A549 (cell line): ENCODE measurements at places on chromosomes 7 and 10.

GRCh38 chr7:20340839-20341238 lies 10.1 kb downstream of the ITGB8 start:
- no peak for DNase-seq

GRCh38 chr10:36380538-36380937 lies 738.4 kb upstream of the FZD8 start:
- DNase-seq: no peak

GRCh38 chr7:90262438-90262837 lies 17.5 kb downstream of the CFAP69 start:
- peak; percentile 42 for DNase-seq

GRCh38 chr7:2812114-2812487 lies 32.0 kb downstream of the GNA12 start:
- no peak for DNase-seq

DNA sequence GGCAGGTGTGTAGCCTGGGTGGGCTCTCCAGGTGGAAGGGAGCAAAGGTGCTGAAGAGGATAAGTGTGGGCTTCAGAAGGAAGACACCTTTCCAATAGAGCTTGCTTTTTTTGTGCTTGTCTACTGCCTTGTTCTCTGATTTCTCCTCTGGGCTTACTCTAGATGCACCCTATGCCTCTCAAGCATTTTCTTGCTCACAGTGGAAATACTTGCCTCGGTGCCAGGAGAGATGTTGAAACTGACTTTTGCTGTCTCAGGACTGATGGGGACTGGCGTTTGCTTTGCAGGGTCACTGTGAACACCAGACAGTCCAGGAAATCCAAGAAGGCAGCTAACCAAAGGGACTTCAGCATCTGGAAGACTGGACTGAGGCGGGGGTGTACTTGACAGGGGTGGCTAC lies 187.9 kb downstream of the SNX10 start:
- no peak for DNase-seq

- no peak for DNase-seq
Measured at GRCh38 chr10:34687434-34688210, 127.5 kb downstream of the PARD3 start.

DNA sequence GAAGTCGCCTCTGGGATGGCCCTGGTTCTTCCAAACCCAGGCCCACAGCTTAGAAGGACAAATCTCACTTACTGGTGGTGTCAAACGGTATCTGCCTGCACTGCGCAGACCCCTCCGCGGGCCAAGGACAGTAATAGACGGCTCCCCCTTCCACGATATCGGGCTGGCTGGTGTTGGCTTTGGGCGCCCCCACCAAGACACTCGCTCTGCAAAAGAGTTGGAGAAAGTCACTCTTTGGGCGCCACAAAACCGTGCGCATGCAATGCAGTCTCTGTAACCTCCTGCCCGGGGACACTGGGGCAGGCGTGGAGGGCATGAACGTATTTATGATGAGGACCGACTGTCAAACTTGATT lies 1.1 kb downstream of the ITGA8 start:
- DNase-seq: no peak

DNA sequence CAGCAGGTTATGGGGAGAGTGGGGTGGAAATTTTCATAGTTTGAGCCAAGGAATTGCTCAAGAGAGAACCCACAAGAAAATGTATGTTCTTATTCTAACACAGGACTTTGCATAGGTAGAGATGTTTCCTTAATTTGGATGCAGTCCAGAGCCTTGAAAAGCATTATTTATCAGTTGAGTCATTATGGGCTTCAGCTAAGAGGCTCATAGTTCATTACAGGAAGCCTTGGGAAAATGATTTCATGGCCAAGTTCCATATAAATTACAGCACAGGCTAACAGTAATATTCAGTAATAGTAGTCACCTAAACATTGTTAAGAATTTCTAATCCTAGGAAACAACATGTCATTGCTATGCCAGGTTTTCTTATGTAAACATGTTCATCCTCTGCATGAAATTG lies 131.1 kb upstream of the PTPRZ1 start:
- DNase-seq: no peak
